ENCODE measurements at places on chromosomes 6 and 20.

DNA sequence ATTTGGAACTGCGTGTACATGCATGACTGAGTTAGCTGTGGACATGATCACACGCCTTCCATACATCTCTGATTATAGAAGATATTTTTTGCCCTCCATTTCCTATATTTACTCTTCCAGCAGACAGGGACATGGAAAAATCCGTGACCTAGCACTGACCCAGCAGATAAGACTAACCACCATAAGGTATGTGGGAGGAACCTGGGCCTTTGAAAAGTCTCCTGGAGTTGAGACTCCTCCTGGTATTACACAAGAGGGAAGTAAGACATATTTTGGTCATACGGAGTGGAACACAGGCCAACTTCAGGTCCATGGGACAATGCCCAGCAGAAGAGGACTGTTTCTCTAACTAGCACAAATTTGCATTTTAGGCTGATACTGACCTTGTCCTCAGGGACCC is 13.7 kb upstream of the SIRPB1 start:
- DNase-seq, result no peak

DNA sequence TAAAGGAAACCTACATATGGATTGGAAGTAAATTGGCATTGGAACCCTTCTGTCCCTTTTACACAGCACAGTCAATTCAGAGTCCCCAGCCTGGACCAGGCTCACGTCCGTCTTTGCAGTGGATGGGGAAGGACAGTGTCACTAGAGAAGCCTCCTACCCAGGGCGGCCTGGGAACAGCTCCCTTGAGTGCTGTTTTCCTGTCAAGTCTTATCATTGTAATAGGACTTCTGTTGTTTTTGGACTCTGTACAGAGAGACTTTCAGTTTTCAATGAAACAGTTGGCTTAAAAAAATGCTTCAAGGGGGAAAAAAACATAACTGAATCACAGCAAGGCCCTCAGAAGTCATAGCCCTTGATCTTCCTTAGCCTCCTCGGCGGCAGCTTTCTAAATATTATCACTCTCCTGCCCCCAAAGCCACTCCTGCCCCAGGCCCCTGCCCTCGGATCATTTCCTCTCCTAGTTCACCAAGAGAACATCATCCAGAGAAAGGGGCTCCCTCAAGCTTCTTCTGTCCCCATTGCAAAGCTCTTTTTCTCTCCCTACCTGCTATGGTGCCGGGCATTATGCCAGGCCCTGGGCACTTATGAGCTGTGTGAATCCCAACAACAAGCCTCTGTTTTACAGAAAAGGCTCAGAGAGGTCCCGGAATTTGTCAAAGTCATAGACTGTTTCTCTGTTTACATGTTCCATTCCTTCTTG is 37.8 kb upstream of the CNKSR3 start:
- no peak for DNase-seq

DNA sequence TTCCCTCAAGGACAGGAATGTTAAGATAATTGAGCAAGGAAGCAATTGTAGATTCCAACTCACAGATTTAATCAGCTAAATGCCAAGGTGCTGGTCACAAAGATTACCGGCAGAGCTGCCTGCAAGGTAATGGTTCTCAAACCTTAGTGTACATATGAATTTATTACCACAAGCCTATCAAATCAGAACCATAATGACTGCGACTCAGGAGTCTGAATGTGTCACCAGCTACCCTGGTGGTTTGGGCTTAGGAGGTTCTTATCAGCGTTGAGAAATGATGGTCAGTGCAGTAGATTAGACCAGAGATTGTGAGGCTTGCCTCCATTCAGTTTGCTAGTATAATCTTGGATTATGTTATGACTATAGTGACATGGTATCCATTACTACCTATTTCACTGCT is 78.9 kb downstream of the MTFR2 start:
- DNase-seq, result no peak

GRCh38 chr20:4573564-4574355 is 147.9 kb upstream of the PRND start:
- DNase-seq, result no peak

GRCh38 chr20:35013421-35014411 is 58.0 kb downstream of the MYH7B start:
- no peak for DNase-seq

- DNase-seq, result no peak
Measured at GRCh38 chr20:25135031-25135430, 53.1 kb upstream of the VSX1 start.

DNA sequence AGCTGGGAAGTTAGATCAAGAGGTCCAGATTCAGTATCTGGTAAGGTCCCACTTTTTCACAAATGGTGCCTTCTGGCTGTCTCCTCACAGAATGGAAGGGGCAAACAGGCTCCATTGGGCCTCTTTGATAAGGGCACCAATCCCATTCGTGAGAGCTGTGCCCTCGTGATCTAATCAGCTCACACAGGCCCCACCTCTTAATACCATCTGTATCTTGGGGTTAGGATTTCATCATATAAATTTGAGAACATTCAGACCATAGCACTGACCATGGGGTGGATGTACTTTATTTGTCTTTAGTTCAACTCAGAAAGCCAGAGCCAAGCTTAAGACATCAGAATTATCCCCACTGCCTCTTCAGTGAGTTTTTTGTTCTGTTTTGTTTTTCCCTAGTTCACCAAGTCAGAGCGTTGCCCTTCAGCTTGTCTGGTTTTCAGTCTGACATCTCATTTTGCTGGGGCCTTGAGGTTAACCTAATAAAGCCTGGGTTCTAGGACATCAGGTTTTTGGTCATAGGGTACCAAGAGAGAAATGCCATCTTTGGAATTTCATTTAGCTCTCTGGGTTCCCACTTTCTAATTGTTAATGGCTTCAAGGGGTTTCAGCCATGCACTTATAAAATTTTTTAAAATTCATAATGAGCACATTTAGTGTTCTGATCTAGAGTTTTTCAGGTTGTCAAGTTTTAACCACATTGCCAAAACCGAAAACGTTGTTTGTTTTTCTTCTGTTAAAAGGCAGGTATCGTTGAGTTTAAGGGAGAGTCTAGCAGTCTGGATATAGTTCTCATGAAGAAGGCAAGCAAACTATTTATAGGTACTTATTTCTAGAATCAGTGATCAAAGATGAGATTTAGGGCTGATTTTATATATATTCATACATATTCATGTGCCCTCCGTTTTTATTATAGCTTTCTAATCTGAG is 19.0 kb downstream of the SENP6 start:
- no peak for DNase-seq

DNA sequence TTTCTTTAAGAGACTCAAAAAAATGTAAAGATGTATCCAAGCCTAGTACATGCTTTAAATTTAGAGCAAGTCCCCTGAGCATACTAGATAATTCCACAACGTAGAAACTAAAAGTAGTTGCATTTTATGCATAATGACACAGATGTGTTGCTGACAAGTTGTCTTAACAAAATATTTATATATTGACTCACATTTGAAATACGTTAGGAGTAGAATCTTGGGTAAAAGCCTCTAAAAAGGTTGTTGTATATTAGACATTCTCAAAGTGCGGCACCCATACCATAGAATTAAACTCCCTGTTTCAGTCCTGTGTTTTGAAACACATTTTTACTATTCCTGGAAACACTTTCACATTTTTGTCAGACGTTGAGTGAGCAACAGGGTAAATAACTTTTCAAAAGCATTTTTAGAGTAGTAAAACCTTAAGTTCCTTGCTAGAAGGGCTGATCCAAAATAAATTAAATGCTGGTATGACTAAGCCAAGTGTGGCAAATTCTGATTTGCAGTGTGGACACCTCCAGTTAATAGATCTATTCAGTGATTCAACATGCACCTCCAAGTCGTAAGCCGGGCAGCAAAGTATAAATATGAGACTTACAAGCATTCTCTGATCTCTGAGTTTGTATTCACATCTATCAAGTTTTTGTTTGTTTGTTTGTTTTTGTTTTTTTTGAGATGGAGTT is 97.5 kb downstream of the GMDS start:
- no peak for DNase-seq

- DNase-seq, result no peak
Measured at GRCh38 chr20:48562586-48563116, 265.1 kb downstream of the PREX1 start.

DNA sequence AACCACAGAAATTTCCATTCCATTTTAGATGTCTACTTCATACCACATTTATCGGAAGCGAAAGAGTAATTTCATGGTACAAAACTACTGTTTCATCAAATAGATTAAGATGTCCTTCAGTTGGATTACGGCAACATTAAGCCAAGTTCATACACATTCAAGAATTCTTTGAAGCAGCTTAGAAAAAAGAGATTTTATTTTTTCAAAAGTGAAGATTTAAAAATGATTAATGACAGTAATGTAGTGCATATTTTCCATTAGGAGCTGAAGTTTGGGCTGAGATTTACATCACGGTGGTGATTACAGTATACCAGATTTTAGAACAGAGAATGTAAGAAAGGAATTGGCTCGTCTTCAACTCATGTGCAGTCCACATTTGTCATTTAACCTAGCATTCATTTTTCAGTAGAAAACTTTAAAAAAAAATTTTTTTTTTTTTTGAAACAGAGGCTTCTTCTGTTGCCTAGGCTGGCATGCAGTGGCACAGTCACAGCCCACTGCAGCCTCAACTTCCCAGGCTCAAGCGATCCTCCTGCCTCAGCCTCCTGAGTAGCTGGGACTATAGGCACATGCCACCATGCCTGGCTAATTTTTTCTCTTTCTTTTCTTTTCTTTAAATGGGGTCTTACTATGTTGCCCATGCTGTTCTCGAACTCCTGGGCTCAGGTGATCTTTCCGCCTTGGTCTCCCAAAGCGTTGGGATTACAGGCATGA is 1.9 kb downstream of the SYNJ2 start:
- no peak for DNase-seq

Data from neural crest cell (in vitro differentiated cells).